ENCODE measurements at places on chromosomes 6 and 20.

GRCh38 chr6:167093922-167094432 is 28.9 kb upstream of the CCR6 start:
- no peak overlapping the region for H3K4me3 ChIP-seq
- H3K36me3 ChIP-seq = no peaks in the 10 kb centered on the region
- H3K27me3 ChIP-seq = no peaks in the 10 kb centered on the region
- no peak for DNase-seq
- no peak overlapping the region for H3K27ac ChIP-seq

DNA sequence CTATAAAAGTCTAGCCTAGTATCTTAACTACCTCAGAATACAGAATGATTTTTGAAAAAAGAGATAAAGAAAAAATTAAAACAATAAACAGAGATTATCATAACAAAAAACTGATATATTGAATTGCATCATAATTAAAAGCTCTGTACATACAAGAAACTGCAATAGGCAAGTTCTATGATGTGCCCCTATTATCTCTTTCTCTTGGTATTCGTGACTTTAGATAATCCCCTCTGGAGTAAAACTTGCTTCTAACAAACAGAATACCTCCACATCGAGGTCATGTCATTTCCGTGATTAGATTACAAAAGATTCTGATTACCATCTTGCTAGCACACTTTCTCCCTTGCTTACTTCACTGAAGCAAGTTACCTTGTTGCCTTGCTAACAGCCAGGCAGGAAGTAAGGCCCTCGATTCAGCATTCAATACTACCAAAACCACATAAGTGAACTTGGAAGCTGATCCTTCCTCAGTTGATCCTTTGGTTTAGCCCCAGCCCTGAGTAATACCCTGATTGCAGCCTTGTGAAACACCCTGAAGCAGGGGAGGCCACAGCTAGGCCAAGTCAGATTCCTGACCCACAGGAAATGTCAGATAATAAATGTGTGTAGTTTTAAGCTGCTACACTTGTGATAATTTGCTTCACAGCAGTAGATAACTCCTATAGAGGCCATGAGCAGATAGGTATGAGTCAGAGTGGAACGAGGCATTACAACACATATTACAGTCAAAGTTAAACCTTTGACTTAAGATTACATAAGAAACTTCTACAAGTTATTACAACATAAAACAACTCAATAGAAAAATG is 53.7 kb upstream of the TMX4 start:
- H3K4me3 ChIP-seq = no peak overlapping the region
- peaks cover 15% of the 10 kb centered on the region for H3K4me1 ChIP-seq
- DNase-seq = peak; percentile 31
- H3K27ac ChIP-seq = peak overlapping the region; percentile 49

GRCh38 chr20:57482148-57482547 is 42.8 kb downstream of the CTCFL start:
- DNase-seq = no peak
- H3K4me1 ChIP-seq = peaks cover 10% of the 10 kb centered on the region
- H3K27ac ChIP-seq = no peak overlapping the region
- H3K27me3 ChIP-seq = peaks cover 37% of the 10 kb centered on the region
- H3K36me3 ChIP-seq = no peaks in the 10 kb centered on the region

GRCh38 chr6:106974336-106974998 is at the start of gene CD24:
TSS of gene CD24 (minus strand) at chr6:106974729. CDS start at chr6:106974646, 83 bp downstream.
- peaks cover 4% of the 10 kb centered on the region for H3K27me3 ChIP-seq
- no peaks in the 10 kb centered on the region for H3K4me1 ChIP-seq
- DNase-seq = no peak

- H3K27me3 ChIP-seq = no peaks in the 10 kb centered on the region
- no peak overlapping the region for H3K27ac ChIP-seq
- no peaks in the 10 kb centered on the region for H3K36me3 ChIP-seq
Observed at GRCh38 chr6:46103441-46104115, 26.2 kb upstream of the ENPP4 start.

GRCh38 chr6:16464045-16464444 is 225.7 kb downstream of the GMPR start:
- no peaks in the 10 kb centered on the region for H3K4me1 ChIP-seq
- no peak for DNase-seq
- no peaks in the 10 kb centered on the region for H3K27me3 ChIP-seq
- no peak overlapping the region for H3K27ac ChIP-seq
- H3K36me3 ChIP-seq = no peaks in the 10 kb centered on the region
- no peak overlapping the region for H3K4me3 ChIP-seq

DNA sequence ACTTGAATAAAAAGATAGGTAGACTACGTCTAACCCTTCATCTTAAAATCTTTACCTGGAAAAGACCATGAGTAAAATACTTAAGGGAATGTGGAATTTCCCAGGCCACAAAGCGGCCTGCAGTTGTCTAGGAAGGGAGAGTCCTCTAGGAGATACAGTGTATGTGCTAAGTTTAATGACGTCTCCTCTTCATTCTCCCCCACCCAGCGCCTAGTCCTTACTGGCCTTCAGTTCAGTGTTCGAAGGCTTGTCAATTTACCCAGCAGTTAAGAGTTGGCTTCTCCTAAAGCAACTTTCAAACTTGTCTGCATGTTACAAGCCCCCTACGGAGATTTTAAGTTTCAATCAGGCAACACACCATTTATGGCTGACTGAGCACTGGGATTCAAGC is 35.2 kb downstream of the HFE start:
- DNase-seq = peak; percentile 52
- peak overlapping the region; percentile 96 for H3K27ac ChIP-seq
- H3K4me3 ChIP-seq = peak overlapping the region; percentile 11
- peaks cover 15% of the 10 kb centered on the region for H3K36me3 ChIP-seq
- no peaks in the 10 kb centered on the region for H3K27me3 ChIP-seq

- no peak overlapping the region for H3K4me3 ChIP-seq
- H3K36me3 ChIP-seq = peaks cover 82% of the 10 kb centered on the region
- peak; percentile 76 for DNase-seq
- H3K4me1 ChIP-seq = no peaks in the 10 kb centered on the region
- H3K27me3 ChIP-seq = no peaks in the 10 kb centered on the region
Observed at GRCh38 chr6:52263709-52264540, 19.6 kb upstream of the IL17F start.

Measured in DND-41 (cell line).